Stimulated activated CD4-positive, alpha-beta T cell treated with anti-CD3 and anti-CD28 coated beads, Interleukin-1b, Interleukin-23, amount 100 ng/mL, for 1 hour (primary cell): ENCODE measurements at places on chromosomes 11 and 22.

GRCh38 chr22:36015155-36015810 is 13.3 kb downstream of the RBFOX2 start:
- no peak for DNase-seq

DNA sequence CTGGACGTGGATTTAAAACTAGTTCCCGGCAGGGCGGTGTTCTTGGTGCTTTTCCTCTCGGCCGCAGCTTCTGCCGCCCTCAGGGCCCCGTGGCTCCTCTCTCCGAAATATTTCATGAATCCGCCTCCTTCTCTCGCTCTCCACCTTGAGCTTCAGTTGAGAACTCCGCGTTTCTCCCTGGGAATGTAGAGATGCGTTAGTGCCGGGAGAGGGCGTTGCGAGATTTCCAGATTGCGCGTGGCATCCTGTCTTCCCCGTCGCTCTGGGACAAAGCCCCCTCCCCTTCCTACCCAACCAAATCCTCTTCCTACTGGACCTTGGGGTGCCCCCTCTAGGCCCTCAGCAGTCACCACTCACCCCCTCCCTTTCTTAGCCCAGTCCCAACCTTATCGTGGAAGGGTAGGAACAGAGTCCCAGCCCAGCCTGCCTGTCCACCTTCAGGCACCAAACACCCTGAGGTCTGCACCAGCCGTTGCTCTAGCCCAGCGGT is 15.5 kb upstream of the RAC2 start:
- no peak for DNase-seq

GRCh38 chr11:561148-562003 is 606 bp downstream of the RASSF7 start:
- no peak for DNase-seq

GRCh38 chr11:33721426-33721825 is 14.8 kb downstream of the CD59 start:
- DNase-seq = no peak

DNA sequence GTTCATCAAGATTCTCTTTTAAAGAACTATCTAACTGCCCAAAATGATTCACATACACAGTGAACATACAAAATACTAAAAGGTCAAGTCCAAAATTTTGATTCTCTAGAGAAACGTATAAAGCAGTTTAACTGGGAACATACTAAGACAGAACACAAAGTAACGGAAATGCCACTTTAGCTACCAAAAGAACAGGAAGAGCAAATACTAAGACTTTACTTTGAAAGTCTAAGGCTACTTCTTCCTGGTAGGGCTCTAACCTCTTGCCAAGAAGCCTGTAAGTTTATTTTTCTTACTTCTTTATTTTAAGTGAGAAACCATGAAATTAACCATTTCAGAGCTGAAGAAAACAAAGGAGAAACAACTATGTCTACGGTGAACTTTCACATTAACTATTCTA is 6.2 kb downstream of the PICALM start:
- DNase-seq = no peak

DNA sequence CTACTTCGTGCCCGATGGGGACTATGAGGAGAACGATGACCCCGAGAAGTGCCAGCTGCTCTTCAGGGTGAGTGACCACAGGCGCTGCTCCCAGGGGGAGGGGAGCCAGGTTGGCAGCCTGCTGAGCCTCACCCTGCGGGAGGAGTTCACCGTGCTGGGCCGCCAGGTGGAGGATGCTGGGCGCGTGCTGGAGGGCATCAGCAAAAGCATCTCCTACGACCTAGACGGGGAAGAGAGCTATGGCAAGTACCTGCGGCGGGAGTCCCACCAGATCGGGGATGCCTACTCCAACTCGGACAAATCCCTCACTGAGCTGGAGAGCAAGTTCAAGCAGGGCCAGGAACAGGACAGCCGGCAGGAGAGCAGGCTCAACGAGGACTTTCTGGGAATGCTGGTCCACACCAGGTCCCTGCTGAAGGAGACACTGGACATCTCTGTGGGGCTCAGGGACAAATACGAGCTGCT is 751 bp downstream of the FIBIN start:
- DNase-seq = no peak

DNA sequence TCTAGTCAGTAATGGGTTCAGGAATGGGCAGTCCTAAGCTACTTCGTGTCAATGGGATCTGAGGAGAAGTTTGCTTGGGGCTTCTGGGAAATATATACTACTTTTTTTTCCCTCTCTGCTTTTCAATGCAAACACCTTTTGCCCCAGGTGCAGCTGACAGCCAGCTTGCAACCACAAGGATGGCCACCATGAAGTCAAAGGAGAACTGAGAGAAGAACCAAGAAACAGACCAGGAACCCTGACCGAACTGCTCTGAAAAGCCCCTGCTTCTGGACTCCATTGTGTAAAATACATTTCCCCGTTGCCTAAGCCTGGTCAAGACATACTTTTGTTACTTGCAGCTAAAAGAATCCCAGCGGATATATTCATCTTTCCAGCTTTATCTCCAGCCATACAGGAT is 20.1 kb upstream of the CD44 start:
- DNase-seq = no peak

GRCh38 chr22:45284705-45285262 is at the start of gene UPK3A:
UPK3A (plus strand) TSS chr22:45284949; CDS start chr22:45285014, 65 bp downstream.
- DNase-seq = no peak

- peak; percentile 12 for DNase-seq
Observed at GRCh38 chr11:77819921-77820564, 479 bp downstream of the RSF1 start.

GRCh38 chr11:1778141-1778911 is 14.6 kb upstream of the CTSD start:
- no peak for DNase-seq

DNA sequence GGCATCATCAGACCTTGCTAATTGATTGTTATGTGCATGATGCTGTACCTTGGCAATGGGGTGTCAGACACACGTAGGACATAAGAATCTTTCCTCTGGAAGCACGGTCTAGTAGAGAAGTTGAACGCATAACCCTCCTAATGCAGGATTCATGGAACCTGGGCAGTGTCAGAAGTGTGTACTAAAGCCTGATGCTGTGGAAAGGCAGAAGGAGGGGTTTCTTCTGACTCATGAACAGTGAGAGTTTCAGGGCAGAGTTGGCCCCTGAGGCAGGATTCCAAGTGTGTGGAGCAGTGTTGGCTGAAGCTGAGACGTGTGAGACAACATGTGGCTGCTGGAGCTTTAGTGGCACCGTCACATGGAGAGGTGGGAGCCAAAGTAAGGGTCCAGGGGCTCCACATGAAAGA is 3.5 kb downstream of the PANX1 start:
- DNase-seq = no peak

- no peak for DNase-seq
Observed at GRCh38 chr11:3132831-3133260, 32.3 kb downstream of the OSBPL5 start.

DNA sequence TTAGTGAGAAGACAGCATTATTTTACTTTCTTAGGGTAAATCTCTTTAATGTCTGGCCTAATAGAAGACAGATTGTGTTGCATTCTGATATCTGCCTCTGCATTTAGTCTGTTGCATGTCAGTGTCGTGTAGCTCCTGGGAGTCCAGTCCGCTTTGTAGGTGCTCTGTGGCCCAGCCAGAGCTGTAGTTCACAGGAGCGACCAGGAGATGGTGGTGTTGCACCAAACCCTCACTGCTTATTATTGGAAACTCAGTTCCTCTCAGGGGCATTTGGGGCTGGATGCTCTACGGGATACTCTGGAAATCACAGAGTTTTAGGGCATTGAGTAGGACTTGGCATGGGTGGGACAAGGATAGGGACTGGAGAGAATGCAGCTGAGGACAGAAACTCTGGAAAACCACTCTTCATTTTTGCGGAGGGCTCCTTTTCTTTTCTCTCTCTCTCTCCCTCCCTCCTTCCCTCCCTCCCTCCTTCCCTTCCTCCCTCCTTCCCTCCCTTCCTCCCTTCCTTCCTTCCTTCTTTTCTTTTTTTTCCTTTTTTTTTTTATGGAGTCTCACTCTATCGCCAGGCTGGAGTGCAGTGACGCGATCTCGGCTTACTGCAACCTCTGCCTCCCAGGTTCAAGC is 21.7 kb downstream of the MIAT start:
- DNase-seq = peak; percentile 28

GRCh38 chr11:126366064-126366822 is 10.8 kb downstream of the ST3GAL4 start:
- no peak for DNase-seq

GRCh38 chr11:29171360-29171950 is 845.4 kb downstream of the KCNA4 start:
- no peak for DNase-seq

- DNase-seq = no peak
Observed at GRCh38 chr22:39859903-39860588, 33.5 kb downstream of the ENTHD1 start.

DNA sequence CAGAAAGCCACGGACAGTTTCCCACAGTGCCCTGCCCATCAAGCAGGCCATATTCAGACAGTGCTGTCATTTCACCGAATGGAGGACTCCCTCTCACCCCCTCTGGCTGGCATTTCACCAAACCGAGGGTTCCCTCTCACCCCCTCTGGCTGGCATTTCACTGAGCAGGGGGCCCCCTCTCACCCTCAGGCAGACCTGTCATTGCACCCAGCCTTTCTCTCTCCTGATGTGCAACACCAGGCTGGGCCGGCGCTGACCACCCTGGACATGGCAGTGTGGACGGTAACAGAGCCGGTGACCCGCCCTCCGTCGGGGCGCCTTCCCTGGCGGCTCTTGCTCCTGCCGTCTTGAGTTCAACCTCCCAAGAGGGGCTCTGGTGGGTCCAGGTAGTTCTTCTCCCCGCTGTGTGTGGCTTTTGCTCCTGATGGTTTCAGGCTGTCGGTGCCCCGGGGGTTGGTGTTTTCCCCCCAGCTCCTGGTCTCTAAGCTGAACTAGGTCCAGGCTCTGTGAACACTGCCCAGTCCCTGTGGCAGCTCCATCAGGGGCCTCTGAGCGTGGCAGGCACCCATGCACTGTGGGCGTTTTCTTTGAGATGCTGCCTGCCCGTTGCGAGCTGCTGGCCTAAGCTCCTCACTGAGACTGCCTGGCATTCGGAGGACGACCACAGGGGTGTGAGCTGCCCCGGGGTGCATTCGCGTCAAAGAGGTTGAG is 46.9 kb downstream of the SMIM38 start:
- no peak for DNase-seq

DNA sequence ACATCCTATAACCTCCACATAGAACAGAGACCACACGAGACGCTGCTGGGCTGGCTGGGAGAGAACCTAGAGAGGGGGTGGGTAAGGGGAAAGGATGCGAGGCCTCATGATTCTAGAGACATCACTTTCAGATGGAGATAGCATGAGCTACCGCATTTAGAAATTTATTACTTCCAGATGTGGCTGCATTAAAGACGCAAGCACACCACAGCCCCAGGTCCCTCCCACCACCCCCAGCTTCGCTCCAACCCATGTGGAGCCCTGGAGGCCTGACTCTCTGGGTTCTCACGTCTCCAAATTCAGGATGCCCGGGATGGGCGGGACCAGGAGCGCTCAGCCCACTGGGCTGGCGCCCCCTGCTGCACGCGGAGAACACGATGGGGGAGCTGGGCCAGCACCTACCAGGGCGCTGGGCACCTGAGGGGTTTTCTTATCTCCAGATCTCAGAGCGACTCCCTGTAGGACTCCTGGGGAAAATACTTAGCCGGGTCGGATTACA is 13.6 kb downstream of the MRPL21 start:
- DNase-seq = no peak

DNA sequence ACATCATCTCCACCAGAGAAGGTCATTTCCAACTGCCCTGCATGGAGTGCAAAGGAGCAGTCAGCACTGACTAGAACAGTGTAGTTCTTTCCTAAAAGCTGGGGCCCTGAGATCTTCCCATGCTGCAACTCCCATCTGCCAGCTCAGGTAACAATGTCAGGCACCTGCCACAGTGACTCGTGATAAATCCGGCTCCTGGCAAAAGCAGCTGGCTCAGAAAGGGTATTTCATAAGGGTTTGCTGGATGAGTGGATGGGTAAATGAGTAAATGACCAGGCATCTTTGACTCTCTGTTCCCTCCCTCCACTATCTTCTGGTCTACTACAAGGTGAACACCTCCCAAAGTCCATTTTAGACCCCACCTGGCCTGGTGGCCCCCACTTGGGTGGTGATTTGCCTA is 403.6 kb downstream of the NXPE2 start:
- DNase-seq = no peak

DNA sequence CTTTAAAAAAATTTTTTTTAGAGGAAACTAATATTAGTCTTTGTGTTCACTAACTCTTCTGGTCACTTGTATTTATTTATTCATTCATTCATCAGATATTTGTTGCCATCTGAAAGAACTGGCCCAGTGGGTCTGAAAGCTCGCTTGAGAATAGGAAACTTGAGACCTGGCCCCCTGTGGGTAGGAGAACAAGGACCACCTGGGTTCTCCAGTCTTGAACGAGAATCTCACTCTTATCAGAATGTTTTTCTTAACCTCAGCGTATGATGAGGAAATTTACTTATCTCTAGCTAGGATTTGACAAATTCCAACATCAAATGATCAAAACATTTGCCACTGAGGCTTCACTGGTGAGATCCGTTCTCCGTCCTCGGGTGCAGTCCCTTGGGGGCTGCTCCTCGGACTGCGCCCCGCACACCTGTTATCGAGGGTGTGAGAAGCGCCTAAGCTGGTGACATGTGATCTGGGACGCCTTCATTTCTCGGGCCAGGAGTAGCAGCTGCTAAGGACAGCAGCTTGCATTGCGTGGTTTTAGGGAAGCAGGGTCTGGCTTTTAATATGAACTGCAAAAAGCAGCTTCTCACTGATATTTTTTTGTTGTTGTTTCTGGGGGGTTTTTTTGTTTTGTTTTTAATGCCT is 6.3 kb downstream of the C22orf31 start:
- DNase-seq = no peak

DNA sequence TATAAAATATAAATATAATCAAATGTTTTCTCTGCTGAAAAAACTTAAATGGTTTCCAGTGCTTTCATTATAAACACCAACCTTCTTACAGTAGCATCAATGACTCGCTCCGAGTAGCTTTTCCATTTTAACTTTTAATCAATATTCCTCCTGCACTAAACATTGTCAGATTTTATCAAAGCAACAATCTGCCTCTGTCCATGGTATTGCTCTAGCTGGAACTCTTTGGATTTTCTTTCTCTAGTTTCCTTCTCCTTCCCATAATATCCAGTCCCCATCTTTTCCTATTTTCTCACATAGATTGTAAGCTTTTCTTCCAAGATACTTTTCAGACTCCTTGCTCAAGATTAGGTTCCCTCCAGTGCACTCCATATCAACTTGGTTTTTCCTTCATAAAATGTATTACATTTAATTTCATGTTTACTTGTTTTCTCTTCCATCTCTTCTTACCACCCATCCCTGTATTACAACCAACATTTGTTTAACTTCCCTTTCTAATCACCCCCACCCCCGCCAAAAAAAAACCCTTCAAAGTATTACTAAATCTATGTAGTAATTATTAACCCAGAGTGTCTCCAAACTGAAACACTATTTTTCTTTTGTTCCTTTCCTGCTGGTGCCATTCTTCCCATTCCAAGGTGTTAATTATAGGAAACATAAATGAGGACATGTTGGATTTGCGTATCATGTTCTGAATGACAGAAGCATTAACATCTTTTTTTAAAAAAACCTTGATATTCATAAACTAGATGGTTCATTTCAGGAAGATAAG is 716.5 kb downstream of the NELL1 start:
- no peak for DNase-seq

GRCh38 chr11:12092714-12093113 is 17.7 kb upstream of the MICAL2 start:
- no peak for DNase-seq
